CD4-positive, alpha-beta T cell treated with Interleukin-2 at 100 ng/mL for 4 hours (primary cell): ENCODE measurements at places on chromosomes 5 and 9.

- no peak for DNase-seq
Measured at GRCh38 chr9:134643222-134643671, 1.6 kb downstream of the COL5A1 start.

- DNase-seq = no peak
Measured at GRCh38 chr5:96288845-96289185, 144.2 kb downstream of the PCSK1 start.

DNA sequence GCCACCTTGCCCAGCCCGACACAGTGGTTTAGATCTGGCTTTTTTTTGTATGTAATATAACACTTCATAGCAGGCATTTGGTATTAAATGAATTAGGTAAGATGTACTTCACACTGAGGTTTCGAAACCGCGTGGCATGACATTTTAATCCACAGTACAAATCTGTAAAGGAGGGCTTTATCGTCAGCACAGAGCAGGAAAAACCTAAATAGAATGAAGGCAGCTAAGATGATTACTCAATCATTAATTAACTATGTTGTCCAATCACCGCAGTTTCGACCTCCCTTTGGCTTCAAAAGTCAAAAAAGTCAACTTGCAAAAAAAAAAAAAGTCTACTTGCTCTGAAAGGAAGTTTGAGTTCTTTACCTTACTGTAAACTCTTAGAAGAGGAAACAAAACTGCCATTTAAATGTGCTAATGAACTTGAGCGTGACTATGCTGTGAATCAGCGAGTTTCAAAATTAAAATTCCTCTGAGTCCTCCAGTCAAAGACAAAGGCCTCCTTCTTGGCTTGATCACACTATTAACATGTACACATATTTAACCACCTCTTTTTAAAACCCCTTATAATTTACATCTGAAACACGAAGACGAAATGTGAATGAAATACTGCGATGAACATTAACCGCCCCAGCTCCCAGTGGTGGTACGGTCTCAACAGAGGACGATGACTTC is 698 bp upstream of the SEC24A start:
- DNase-seq = peak; percentile 48

DNA sequence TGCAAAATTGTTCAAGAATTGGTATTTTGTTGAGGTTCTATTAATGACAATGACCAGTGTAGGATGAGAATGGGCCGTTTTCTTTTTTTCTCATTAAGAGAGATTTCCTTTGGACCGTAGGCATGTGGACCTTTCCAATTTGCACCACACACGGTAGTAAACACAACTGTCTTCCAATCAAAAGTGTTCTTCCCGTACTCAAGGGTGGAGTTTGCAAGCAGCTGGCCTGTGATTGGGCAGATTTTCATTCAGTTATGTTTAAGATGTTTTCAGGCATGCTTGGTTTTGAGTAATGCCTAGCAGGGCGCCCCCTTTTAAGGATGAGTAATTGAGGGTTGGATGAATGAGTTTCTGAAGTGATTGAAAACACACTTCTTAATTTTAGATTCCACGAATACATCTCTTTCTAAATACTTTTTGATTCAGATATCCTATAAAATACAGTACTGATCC is 2.5 kb downstream of the KDM3B start:
- DNase-seq = peak; percentile 82

GRCh38 chr5:10036136-10036815 is 213.4 kb downstream of the ATPSCKMT start:
- no peak for DNase-seq

DNA sequence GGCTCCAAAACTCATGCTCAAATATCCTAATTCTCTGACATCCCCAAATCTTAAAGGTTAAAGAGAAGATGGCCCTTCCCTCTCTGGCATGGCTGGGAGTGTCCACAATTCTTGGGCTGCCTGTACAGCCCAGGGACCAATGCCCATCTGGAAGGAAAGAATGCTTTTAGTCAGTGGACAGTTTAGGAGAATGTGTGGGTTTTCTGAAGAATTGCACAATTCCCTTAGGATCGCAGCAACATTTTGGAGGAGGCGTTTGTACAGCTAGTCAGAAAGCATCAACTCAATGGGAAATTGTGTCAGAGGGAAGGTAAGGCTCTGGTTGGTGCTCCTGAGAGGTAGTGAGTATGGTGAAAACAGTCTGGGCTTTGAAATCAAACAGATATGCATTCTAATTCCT is 15.0 kb downstream of the FAM193B start:
- DNase-seq = no peak

GRCh38 chr9:31597977-31598376 is 786.5 kb upstream of the ACO1 start:
- DNase-seq = peak; percentile 7

- DNase-seq = no peak
Measured at GRCh38 chr5:11650936-11651335, 253.3 kb downstream of the CTNND2 start.

GRCh38 chr5:16656561-16657191 is 39.9 kb upstream of the RETREG1 start:
- DNase-seq = no peak

GRCh38 chr5:10832987-10833386 is 72.0 kb upstream of the DAP start:
- DNase-seq = no peak

- DNase-seq = no peak
Measured at GRCh38 chr9:87167582-87167981, 220.3 kb upstream of the GAS1 start.

GRCh38 chr9:37325778-37326177 is 96.7 kb upstream of the GRHPR start:
- no peak for DNase-seq

DNA sequence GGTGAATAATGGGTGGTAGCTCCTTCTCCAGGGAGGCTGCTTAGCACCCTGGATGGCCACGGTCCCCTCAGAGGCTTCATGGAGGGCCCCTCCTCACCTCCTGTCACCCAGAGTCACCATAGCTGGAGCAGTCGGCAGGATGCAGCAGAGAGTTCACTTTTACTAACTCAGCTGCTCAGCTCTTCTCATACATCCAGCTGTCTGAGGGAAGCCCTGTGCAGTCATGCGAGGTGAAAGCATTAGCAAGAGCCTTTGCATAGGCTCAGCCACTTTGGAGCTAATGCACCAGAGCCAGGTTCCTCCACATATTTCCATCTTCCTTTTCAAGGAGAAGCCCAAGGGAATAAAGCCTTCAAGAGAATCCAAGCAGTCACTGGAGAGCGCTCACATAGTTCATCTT is 499.2 kb downstream of the BNC2 start:
- no peak for DNase-seq

DNA sequence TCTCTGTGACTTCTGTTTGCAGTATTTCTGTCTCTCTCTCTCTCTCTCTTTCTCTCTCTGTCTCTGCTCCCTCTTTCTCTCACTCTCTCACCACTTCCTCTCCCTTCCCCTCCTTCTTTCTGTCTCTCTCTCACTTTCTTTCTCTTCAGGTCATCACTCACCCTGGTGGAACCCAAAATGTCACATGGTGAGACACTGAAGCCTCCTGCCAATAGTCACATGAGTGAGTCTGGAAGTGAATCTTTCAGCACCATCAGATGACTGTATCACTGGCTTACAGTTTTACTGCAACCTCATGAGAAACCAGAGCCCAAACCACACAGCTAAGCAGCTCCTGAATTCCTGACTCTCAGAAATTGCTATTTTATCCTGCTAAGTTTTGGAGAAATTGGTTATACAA is 414.6 kb downstream of the CAAP1 start:
- no peak for DNase-seq

DNA sequence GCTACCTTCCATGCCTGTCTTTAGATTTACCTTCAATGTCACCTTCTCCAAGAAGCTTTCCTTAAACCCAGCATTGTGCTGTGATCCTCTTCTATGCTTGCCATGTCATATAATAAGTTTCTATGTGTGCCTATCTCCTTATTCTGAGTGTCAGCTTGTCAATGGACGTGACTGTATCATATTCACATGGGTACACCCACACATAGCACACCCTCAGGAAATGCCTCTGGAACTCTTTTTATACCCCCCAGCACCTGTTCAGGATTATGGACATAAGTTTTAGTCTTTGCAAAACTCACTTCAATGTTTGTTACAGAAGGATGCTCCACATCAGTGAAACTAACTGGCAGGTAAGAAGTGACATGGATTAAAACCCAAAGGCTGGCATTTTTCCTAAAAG is 7.4 kb downstream of the GAS1 start:
- DNase-seq = no peak

GRCh38 chr5:126139773-126140172 is 283.4 kb upstream of the GRAMD2B start:
- DNase-seq = no peak

DNA sequence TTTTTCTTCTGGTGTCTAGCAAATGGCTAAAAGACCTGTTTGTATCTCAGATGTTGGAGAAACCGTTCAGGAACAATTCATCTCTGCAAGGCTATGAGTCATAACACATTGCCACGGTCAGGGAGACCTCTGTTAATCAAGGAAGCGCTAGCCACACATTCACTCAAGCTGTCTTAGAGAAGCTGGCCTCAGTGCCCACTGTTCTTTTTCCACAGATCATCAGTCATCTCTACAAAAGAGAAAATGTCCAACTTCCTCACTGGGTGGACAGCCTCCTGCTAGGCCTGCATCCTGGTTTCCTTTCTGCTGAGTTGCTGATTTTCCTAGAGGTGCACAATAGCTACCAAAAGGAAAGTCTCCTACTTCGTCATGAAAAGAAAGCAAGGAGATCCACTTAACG is 360.5 kb downstream of the BNC2 start:
- no peak for DNase-seq

- no peak for DNase-seq
Measured at GRCh38 chr5:151351671-151352070, 4.3 kb upstream of the SLC36A2 start.

DNA sequence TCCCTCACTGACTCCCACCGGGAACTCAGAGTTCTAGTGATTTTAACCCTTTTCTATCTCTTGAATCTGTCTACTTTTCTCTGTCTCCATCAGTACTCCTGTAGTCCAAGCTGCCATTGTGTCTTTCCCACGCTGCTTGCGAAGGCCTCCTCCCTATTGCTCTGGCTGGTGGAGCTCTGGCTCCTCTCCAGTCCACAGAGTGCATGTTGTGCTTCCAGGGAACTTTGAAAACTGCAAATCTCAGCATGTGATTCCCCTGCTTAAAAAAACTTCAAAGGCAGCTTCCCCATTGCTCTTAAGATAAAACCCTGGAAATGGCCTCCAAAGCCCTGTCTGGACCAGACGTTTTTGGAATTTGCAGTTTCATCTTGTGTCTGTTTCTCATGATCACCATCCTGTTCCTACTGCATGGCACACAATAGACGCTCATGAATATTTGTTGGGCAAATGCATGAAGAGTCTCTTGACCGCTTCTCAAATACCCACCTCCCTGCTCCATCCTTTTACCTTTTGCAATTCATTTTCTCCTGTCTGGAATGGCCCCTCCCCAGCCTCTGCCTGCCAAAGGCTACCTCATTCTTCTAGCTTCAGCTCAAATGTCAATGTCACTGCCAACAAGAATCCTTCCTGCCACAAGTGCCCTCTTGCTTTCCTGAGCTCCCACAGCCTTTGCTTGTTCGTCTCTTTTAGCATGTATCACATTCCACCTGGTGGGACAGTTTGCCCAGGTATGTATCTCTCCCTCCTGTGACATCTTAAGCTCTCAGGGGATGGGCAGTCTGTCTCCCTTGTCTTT is 293.2 kb downstream of the ARHGAP26 start:
- DNase-seq = no peak

- peak; percentile 73 for DNase-seq
Measured at GRCh38 chr9:129320575-129321285, 142.7 kb upstream of the IER5L start.

GRCh38 chr5:107618242-107618641 is 52.5 kb downstream of the EFNA5 start:
- DNase-seq = no peak

GRCh38 chr9:37187713-37188439 is 67.5 kb downstream of the ZCCHC7 start:
- DNase-seq = peak; percentile 12

DNA sequence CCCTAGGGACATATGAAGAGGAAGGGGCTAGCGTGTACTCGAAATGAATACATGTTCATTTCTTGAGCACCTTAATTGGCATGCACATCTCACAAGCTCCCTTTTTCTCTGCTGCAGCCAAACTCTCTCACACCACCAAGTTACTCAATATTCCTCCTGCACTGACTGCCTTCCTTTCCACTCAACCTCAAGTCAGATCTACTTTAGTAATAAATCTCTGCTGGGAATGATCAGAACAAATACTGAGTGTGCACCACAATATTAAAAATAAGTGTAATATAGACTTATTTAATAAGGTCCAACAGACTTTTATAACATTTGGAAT is 995.8 kb upstream of the WWC1 start:
- no peak for DNase-seq

- DNase-seq = no peak
Measured at GRCh38 chr5:72908664-72909063, 47.2 kb upstream of the FCHO2 start.

- DNase-seq = no peak
Measured at GRCh38 chr5:181042036-181042713, 2.1 kb downstream of the BTNL9 start.

- no peak for DNase-seq
Measured at GRCh38 chr5:107807431-107807830, 136.7 kb upstream of the EFNA5 start.

- DNase-seq = no peak
Measured at GRCh38 chr5:17326600-17327037, 109.2 kb downstream of the BASP1 start.

DNA sequence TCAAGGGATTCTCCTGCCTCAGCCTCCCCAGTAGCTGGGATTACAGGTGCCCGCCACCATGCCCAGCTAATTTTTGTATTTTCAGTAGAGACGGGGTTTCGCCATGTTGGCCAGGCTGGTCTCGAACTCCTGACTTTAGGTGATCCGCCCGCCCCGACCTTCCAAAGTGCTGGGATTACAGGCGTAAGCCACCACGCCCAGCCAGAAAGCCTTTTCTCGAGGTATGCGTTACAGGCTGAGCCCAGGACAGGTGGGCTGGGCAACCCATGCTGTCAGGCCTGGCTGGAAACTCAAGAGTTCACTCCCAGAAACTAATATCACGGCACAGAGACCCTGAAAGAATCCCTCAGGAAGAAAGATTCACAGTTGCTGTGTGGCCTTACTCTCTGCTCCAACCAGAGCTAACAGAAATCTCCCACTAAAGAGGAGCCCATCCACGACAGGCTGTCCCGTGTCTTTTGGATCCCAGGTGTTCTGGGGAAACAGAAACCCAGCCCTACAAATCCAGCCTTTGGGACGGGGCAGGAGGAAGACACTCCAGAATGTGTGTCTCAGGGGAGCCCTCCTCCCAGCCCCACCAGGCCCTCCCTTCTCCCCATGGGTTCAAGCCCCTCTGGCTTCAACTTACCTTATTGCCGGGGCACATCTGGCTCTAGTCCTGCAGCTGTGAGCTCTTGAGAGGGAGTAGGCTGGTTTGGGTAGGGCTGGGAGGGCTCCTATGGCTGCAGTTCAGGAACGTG is 400 bp downstream of the TIFAB start:
- DNase-seq = no peak

DNA sequence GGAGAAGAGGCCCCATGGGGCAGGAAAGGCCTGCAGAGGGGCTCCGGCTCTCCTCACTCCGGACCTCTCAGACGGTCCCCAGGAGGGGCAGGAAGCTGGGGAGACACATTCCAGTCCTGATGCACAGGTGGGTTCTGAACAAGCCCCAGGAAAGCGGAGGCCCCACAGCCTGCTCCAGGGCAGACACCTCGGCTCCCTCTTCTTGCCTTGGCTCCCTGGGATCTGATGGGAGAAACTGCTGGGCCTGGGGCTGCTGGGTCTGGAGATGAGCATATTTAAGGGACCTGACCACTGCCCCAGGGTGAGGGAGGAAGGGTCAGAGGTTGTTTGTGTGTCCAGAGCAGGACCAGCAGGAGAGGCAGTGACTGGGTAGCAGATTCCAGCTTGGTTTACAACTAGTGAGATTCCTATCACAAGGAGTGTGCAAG is 1.2 kb downstream of the CORO2A start:
- DNase-seq = no peak
